ENCODE measurements at places on chromosomes 4 and X.

DNA sequence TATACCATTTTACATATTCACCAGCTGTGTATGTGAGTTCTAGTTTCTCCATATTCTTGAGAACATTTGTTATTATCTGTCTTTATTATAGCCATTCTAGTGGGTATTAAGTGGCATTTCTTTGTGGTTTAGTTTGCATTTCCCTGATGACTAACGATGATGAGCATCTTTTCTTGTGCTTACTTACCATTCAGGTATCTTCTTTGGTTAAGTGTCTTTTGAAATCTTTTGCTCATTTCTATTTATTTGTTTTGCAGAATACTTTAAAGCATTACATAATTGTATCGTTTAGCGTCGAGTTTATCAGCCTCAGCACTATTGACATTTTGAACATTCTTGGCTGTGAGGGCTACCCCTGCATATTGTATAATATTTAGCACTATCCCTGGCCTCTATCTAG is 85.4 kb downstream of the FRMPD4 start:
- DNase-seq = no peak

- DNase-seq = no peak
Observed at GRCh38 chrX:46730765-46731164, 28.2 kb downstream of the SLC9A7 start.

- DNase-seq = no peak
Observed at GRCh38 chrX:10741550-10741949, 121.2 kb upstream of the MID1 start.

DNA sequence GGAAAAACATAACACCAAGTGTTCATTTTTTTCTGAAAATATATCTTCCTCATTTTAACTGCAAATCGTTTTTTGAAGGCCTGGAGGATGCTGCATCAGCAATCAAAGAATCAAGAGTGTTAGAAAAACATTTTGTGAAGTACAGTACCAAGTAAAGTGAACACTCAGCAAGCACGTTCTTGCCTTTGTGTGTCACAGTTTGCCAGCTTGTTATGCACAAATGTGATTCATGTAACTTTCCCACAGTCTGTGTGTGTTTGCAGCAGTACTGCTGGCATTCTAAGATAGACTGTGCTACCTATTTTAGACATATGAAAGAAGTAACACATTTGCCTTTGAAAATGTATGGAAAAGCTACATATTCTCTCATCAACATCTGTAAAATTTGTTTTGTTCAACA is 1617.7 kb downstream of the RPA4 start:
- no peak for DNase-seq

- no peak for DNase-seq
Observed at GRCh38 chr4:185532795-185533324, 2.4 kb downstream of the PDLIM3 start.

DNA sequence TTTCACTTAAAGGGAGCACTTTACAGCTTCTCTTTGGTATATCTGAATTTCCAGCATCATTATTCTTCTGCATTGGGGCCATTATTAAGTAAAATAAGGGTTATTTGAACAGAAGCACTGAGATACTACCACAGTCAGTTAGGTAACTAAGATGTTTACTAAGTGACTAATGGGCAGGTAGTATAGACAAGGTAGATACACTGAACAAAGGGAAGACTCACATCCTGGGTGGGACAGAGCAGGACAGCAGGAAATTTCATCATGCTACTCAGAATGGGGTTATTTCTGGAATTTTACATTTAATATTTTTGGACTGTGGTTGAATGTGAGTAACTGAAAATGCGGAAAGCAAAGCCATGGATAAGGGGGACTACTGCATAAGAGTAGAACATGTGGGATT is 316.0 kb downstream of the CCSER1 start:
- no peak for DNase-seq

DNA sequence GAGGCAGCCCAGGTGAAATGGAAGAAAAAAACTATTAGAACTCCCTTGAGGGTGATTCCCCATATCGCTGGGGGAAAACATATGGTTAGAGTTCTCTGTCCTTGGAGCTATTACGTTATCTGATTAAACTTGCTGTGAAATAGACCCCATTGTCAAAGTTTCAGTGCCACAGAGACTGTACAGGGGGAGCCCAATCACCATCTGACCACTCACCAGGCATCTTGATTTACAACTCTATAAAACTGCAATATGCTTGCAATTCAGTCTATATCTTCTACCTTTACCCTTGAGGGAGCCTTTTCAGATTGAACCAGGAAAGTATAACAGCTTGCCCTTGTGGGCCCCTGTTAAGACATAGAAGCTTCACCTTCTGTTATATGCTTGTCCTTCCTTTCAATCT is 18.2 kb downstream of the TMEM255A start:
- DNase-seq = no peak

GRCh38 chrX:74234818-74235217 is 69.2 kb upstream of the ZCCHC13 start:
- no peak for DNase-seq

DNA sequence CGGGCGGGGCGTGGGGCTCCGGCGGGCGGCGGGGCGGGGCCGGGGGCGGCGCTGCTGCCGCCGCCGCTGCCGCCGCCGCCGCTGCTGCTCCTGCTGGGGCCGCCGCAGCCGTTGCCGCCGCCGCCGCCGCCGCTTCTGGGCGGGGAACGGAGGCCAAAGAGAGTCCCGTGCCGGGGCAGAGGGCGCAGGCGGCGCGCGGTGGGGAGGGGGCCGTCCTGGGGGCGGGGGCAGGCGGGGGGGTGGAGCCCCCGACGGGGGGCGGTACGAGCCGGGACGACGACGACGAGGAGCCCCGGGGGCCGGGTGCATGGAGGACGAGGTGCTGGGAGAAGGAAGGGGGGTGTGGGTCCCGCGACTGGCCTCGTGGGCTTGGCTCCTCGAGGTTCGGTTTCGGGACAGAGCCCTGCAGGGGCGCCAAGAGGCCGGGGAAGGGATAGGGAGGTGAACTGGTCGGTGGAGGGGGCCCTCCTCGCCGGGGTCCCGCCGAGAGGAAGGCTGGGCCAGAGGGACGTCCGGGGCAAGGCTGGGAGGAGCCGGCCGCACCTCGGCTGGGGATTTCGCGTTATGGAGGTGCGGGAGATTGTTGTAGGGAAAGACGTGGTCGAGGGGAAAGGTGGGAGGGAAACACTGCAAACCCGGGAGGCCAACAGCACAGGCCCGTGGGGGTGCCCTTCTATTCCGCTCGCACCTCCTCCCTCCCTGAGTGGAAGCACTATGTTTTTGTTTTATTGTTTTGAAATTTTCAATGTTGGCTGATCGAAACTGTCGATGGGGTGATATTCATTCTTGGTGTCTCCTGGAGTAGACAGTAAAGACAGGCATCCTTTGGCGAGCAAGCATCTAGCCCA is 1.9 kb downstream of the BCORL1 start:
- no peak for DNase-seq

DNA sequence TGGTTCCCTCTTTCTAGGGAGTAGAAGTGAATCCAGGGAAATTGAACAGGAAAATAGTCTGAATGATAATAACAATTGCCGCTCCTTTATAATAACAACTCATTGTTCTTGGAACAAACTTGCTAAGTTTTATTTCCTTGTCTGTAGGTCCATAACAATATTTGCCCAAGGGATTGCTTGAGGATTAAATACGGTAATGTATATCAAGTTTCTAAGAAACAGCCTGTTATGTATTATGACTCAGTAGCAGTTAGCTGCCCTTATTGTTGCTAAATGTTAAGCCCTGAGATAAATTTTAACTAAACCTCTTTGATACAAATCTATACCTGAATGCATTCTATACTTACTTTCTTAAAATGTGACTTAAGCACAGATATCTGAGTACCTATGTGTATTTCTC is 215.9 kb upstream of the AADAT start:
- DNase-seq = no peak

- DNase-seq = peak; percentile 69
Observed at GRCh38 chr4:114879916-114880669, 233.3 kb downstream of the NDST4 start.

GRCh38 chrX:23887451-23887850 is 20.3 kb downstream of the APOO start:
- no peak for DNase-seq

GRCh38 chr4:5825321-5826041 is 67.4 kb downstream of the CRMP1 start:
- no peak for DNase-seq

DNA sequence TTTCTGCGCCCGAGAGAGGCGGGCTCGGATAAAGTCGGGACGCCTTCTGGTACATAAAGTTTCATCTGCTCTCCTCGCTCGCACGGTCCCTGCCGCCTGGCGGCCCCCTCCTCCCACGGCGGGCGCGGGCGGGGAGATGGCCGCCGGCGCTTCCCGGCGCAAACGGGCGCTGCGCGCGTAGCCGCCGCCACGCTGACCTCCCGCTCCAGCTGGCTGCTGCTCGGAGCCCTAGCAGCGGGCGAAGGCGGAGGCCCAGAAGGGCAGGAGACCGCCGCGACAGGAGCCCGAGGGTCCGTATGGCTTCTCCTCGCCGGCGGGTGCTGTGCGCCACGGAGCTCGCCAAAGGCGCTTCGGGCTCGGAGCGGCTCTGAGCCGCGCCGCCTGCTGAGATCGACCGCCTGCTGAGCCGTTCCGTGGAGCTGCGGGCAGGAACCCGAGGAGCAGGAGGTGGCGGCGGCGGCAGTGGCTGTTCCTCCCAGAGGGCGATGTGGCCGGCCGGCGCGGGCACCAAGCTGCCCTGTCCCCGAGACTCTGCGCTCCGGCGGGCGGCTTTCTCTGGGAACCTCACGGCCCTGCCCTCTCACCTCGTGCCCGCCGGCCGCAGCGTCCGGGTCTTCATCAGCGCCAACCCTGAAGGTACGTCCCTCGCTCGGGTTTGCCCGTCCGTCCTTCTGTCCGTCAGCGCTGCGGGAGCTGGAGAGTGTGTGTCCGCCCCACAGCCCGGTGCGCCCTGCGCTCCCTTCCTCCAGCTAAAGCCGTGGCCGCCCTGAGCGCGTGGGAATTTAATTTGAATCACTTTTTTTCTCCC is at the start of gene NWD2:
NWD2 (plus strand) TSS at position 161 of the 808 bp plus-strand sequence; CDS start at position 486, 325 bp downstream.
- DNase-seq = no peak

DNA sequence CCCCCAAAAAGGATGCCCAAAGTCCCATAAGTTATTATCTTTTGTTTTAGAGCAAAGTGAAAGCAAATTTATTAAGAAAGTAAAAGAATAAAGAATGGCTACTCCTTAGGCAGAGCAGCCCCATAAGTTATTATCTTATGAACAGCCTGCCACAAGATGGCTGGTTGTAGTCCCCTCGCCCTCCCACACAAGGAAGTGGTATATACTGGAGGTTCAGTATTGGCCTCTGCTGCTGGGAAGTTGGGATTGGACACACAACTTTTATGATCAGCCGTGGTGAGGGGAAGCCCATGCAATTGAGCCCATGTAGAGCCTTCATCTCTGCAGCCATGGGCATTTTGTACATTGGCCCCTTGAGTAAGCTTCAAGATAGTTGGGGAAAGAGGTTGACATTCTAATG is 8.0 kb upstream of the SMIM10 start:
- no peak for DNase-seq

- no peak for DNase-seq
Observed at GRCh38 chr4:4984186-4984585, 35.1 kb downstream of the CYTL1 start.

GRCh38 chrX:19372170-19372546 is 28.4 kb downstream of the PDHA1 start:
- peak; percentile 29 for DNase-seq

DNA sequence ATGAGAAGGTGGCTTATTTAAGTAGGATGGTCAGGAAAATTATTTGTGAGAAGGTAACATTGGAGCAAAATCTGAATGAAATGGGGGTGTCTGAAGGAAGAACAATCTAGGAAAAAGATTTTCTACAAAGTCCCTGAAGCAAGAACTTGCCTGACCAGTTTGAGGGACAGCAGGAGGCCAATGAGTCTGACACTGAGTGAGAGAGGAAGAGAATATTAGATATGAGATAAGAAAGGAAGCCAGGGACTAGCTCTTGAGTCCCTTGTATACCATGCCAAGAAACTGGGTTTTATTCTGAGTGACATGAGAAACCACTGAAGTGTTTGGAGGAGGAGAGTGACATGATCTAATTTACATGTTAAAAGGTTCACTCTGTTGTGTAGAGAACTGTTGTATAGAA is 1478.9 kb downstream of the RPA4 start:
- no peak for DNase-seq

GRCh38 chr4:4521731-4522130 is 20.1 kb downstream of the STX18 start:
- DNase-seq = no peak

- no peak for DNase-seq
Observed at GRCh38 chrX:118594697-118595420, 99.2 kb downstream of the DOCK11 start.

DNA sequence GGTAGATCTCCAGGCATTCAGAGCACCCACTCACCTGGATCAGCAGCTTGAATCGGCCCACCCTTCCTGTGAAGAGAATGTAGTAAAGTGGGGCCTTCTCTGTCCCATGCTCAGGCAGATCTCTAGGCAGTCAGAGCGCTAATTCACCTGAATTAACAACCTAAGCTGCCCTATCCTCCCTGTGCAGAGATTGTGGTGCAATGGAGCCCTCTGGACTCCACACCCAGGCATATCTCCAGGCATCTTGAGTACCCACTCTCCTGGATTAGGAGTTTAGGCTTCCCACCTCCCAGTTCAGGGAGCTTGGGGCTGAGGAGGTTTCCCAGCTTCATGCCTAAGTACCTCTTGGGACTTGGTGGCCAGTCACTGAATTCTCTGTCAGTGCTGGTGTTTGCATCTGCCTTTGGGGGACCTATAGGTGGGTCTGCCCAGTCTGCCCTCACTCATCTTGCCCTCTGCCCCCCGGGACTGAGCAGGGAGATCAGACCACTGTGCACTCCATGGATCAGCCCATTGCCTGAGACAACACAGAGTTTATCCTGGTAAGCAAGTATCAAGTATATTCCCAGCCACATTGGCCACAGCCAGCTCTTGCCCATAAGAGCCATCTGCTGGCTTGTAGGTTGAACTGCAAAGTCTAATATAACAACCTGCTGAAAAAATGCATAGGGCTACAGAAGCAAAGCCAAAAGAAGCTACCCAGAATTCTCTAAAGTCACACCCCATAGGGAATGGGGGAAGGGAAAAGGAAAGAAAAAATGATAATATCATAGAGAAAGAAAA is 372.9 kb downstream of the KLHL13 start:
- no peak for DNase-seq

- no peak for DNase-seq
Observed at GRCh38 chr4:157242871-157243270, 22.3 kb downstream of the GRIA2 start.

DNA sequence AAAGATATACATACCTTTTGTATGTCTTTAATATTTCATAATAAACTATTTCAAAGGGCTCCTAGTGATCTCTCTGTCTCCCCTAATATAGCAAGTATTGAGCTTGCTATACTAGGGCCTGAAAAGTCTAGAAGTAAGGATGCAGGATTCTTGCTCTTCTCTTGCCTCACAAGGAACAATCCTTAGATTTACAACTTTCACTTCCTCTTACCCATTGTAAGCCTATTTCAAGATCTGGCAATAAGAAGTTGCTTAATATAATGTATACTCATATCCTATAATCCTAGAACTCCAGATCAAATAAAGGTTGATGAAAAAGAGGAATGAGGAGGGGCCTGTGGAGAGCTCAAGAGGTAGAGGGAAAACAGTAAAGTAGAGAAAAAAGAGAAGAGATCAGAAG is 40.8 kb upstream of the CHRDL1 start:
- no peak for DNase-seq

GRCh38 chrX:154987940-154988339 is 34.6 kb downstream of the F8 start:
- DNase-seq = no peak

All from NCI-H1417 treated with DMSO at 0.1 percent for 48 hours (cell line).